ENCODE measurements at places on chromosomes 2 and 18. TPM values are rescaled to one million over a fixed set of nuclear protein-coding genes. Genes with fewer than 3 reads are reported as not detected.
A peak's percentile ranks its signal among the peaks of the same experiment; 100 is the strongest.

The NDUFAF7 gene
- 8.9 TPM for polyA plus RNA-seq

DNA sequence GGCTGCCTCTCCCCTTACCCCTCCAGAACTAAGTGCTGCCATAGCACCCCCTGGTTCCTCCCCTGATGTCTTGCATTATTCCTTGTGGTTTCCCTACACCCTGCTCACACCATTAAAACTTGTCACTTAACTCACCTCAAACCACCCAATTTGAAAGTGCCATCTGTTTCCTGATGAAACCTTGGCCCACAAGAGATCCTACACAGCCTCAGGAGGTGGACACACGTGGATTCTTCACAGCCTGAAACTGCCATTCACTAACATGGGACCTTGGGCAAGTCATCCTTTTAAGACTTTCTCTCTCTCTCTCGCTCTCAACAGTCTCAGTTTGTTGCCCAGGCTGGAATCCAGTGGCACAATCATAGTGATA is 27.5 kb upstream of the FAM124B start:
- no peak for DNase-seq
- H3K4me3 ChIP-seq: no peak overlapping the region
- no peaks in the 10 kb centered on the region for H3K27me3 ChIP-seq
- H3K27ac ChIP-seq: no peak overlapping the region
- H3K36me3 ChIP-seq: no peaks in the 10 kb centered on the region

- H3K27me3 ChIP-seq: no peaks in the 10 kb centered on the region
- no peaks in the 10 kb centered on the region for H3K36me3 ChIP-seq
- peak; percentile 37 for DNase-seq
Observed at GRCh38 chr18:63444580-63444979, 22.3 kb upstream of the VPS4B start.

The DHRS9 gene
- 2.5 TPM for polyA plus RNA-seq

DNA sequence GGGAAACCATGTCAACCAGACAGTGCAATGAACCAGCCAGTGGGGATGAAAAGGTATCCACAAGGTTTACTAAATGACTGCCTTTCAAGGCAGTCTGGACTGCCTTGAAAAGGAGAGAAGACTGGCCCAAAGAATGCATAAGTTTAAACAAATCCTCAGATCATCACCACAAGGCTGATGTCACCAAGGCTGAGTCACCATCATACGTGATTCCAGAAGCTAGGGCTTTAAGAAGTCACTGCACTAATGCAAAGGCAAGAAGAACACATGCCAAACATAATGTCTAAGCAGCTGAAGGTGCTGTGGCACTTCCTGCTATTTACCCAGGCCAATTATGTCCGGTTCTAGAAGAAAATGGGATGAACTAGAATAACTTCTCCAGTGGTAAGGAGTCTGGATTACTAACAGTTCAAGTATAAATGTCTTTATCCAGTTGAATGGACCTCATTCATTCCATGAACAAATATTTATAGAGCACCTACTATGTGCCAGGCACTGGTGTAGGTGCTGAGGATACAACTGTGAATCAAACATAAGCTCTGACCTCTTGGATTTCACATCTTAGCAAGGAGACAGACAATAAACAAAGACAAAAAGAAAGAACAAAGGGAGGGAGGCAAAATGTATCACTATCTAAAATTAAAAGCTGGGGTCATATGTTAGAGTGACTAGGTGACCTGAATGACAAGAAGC is 37.6 kb upstream of the ONECUT2 start:
- H3K27me3 ChIP-seq: no peaks in the 10 kb centered on the region
- H3K27ac ChIP-seq: no peak overlapping the region
